ENCODE measurements at places on chromosomes 12 and 14. TPM values are rescaled to one million over a fixed set of nuclear protein-coding genes. Genes with fewer than 3 reads are reported as not detected.

GRCh38 chr12:42903736-42904135 is 314.2 kb upstream of the PRICKLE1 start:
- no peaks in the 10 kb centered on the region for H3K36me3 ChIP-seq
- no peak overlapping the region for H3K27ac ChIP-seq

DNA sequence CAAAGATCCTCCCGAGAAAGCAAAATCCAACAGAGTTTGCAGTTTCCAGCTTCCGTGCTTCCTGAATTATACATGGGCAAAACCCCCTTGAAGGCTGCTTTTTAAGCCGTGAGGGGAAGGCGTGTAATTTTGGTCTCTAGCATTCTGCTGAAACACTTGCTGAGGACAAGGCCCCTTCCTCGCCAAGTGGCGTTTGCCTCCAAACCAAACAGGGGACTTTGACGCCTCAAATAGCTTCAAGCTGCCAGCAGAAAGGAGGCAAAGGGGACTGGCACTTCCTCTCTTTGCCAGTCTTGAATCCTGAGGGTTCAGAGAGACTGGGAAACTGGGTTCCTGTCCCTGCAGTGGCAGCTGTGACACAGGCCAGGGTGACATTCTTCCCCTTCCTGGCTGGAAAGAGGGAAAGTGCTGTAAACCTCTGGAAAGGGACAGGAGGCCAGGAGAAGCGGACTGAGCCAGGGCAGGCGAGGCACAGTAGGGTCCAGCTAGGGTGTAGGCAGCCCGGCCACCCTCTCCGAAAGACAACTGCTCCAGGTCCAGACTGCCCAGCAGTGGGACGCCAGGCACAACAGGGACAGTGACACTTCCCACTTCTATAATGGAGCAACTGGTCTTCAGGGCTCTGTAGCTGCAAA is 96.2 kb upstream of the MED13L start:
- H3K4me1 ChIP-seq = peaks cover 1% of the 10 kb centered on the region
- no peaks in the 10 kb centered on the region for H3K36me3 ChIP-seq
- H3K4me3 ChIP-seq = no peak overlapping the region

GRCh38 chr12:18090093-18090492 is at the start of gene RERGL:
Gene RERGL, minus strand, starts transcription at chr12:18090193. Its CDS starts 53 bp downstream, at chr12:18090140.
- H3K4me1 ChIP-seq = no peaks in the 10 kb centered on the region
- H3K4me3 ChIP-seq = no peak within 1 kb of the TSS
- H3K27me3 ChIP-seq = no peaks in the 10 kb centered on the region
- DNase-seq = no peak

DNA sequence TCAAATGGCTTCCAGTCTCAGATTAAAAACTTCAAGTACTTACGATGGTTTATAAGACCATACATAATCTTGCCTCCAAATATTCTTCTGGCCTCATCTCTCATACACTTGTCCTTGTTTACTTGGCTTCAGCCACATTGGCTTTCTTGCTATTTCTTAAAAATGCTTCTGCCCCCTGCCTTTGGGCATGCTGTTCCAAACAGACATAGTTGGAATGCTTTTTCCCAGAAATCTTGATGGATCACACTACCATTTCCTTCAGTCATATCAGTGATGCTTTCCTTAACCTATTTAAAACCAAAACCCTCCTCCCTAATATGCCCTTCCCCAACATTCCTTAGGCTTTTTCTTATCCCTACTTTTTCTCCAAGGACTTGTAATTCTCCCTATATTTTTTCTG is 74.4 kb upstream of the PAWR start:
- DNase-seq = no peak
- no peak overlapping the region for H3K27ac ChIP-seq
- H3K27me3 ChIP-seq = no peaks in the 10 kb centered on the region
- no peaks in the 10 kb centered on the region for H3K36me3 ChIP-seq
- H3K4me3 ChIP-seq = no peak overlapping the region

- H3K36me3 ChIP-seq = peaks cover 2% of the 10 kb centered on the region
- no peaks in the 10 kb centered on the region for H3K27me3 ChIP-seq
- DNase-seq = peak; percentile 23
- peak overlapping the region; percentile 89 for H3K4me3 ChIP-seq
Observed at GRCh38 chr14:45252366-45253069, 484 bp downstream of the MIS18BP1 start.

DNA sequence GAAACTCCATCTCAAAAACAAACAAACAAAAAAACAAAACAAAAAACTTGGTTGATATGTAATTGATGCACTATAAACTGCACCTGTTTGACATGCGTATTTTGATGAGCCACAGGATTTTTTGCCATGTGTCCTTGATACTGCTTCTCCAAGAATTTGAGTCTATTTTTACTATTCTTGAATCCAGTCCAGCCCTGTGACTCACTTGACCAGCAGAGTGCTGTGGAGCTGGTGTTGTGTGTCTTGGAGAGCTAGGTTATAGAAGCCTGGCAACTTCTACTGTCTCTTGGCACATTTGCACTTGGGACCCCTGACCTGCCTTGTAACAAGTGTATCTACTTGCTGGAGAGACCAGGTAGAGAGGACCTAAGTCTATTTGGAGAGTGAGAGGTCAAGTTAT is 52.0 kb downstream of the KLRG1 start:
- no peaks in the 10 kb centered on the region for H3K36me3 ChIP-seq
- no peaks in the 10 kb centered on the region for H3K27me3 ChIP-seq
- DNase-seq = no peak
- H3K4me3 ChIP-seq = no peak overlapping the region
- H3K4me1 ChIP-seq = peaks cover 41% of the 10 kb centered on the region

DNA sequence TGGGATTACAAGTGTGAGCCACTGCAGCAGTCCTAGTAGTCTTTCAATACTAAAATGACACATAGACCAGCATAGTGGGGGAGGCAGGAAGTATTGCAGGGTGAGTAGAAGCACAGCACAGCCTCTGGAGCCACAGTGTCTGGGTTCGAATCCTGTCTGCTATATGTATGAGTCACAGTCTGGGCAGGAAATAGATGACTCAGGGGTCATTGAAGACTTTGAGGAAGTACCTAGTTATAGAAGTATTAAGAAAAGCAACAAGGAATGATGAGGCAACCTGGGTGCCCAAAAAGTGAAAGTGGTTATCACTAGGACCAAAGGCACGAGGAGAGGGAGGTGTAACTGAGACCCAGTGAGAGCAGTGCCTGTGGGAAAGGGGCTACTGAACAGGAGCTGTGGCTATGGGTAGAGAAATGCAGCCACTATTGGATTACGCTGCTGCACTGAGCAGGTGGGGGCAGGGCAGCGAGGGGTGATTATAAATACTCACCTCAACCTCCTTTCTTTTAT is 124.0 kb downstream of the PDE3A start:
- peak; percentile 9 for DNase-seq
- H3K27me3 ChIP-seq = no peaks in the 10 kb centered on the region

DNA sequence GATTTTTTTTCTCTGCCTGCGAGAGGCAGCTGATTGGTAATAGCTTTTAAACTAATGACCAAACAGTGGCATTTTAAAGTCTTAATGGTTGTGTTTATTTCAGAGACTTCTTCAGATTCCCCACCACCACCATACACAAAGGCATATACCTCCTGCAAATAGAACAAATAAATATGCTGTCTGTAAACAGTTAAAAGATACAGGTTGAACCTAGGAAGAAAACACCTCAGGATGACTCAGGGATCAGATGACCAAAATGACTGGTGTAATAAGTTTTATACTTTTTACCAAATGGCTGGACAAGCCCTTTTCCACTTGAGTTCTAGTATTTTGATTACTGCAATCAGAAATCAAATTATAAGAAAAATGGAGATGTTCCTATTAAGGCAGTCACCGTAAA is 364.1 kb downstream of the PAWR start:
- no peak for DNase-seq
- H3K4me1 ChIP-seq = no peaks in the 10 kb centered on the region
- no peaks in the 10 kb centered on the region for H3K36me3 ChIP-seq
- H3K27me3 ChIP-seq = no peaks in the 10 kb centered on the region
- H3K4me3 ChIP-seq = no peak overlapping the region

GRCh38 chr14:61677479-61677878 is 17.8 kb upstream of the HIF1A start:
- H3K27me3 ChIP-seq = no peaks in the 10 kb centered on the region
- no peak for DNase-seq
- peaks cover 21% of the 10 kb centered on the region for H3K4me1 ChIP-seq
- H3K4me3 ChIP-seq = no peak overlapping the region
- no peaks in the 10 kb centered on the region for H3K36me3 ChIP-seq
- H3K27ac ChIP-seq = no peak overlapping the region

DNA sequence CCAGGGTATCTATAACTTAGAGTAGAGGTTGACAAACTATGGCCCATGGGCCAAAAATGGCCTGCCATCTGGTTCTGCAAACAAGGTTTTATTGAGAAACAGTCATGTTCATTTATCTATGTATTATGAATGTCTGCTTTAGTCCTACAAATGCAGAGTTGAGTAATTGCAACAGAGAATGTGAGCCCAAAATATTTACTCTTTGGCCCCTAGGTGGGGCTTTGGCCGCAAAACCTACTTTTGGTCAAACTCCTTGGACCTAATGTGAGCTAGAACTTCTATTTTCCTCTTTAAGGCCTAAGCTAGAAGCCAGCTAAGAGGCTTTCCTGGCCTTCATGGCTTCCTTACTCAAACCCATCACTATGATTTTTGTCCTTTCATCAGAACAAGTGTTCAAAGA is 379.1 kb downstream of the NELL2 start:
- H3K4me1 ChIP-seq = no peaks in the 10 kb centered on the region
- no peaks in the 10 kb centered on the region for H3K36me3 ChIP-seq
- H3K4me3 ChIP-seq = no peak overlapping the region
- no peak overlapping the region for H3K27ac ChIP-seq
- DNase-seq = no peak

GRCh38 chr12:2414810-2415567 is 362.2 kb downstream of the CACNA1C start:
- no peak overlapping the region for H3K27ac ChIP-seq
- no peak overlapping the region for H3K4me3 ChIP-seq
- no peaks in the 10 kb centered on the region for H3K4me1 ChIP-seq
- H3K36me3 ChIP-seq = no peaks in the 10 kb centered on the region
- H3K27me3 ChIP-seq = no peaks in the 10 kb centered on the region
- DNase-seq = no peak

DNA sequence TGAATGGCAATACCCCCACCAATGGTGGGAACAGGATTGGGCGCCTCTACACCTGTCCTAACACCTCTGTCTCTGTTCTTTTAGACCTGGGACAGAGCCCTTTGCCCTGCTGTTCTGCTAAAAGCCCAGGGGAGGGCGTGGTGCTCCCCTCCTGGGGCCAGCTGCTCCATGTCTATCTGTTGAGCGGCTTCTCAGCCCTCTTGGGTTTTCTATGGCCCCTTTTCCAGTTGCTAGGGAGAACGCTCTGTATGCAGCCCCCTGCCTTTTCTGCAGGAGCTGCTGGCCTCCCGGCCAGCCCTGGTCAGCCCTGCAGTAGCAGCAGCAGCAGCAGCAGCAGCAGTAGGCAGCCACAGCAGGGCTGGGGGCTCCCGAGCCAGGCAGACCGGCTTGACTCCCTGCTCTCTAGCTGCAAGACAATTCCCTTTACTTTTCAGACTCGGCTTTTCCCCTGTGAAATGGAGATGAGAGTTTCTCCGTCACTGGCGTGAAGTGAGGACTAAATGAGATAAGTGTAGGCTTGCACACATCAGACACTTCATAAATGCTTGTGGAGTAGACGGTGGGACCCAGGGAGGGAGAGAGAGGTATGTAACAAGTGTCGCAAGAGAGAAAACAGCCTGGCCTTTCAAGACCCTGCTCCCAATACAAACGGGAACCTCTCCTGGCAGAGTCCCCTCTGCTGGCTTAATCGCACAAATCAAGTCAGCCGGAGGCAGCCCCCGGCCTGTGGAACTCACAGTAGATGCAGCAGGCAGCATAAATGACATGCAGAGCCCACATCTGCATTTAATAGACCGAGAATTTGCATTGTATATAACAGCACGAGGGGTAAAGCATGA is 1.0 kb downstream of the RTL1 start:
- peaks cover 51% of the 10 kb centered on the region for H3K27me3 ChIP-seq
- H3K27ac ChIP-seq = no peak overlapping the region
- no peaks in the 10 kb centered on the region for H3K4me1 ChIP-seq
- no peak overlapping the region for H3K4me3 ChIP-seq

DNA sequence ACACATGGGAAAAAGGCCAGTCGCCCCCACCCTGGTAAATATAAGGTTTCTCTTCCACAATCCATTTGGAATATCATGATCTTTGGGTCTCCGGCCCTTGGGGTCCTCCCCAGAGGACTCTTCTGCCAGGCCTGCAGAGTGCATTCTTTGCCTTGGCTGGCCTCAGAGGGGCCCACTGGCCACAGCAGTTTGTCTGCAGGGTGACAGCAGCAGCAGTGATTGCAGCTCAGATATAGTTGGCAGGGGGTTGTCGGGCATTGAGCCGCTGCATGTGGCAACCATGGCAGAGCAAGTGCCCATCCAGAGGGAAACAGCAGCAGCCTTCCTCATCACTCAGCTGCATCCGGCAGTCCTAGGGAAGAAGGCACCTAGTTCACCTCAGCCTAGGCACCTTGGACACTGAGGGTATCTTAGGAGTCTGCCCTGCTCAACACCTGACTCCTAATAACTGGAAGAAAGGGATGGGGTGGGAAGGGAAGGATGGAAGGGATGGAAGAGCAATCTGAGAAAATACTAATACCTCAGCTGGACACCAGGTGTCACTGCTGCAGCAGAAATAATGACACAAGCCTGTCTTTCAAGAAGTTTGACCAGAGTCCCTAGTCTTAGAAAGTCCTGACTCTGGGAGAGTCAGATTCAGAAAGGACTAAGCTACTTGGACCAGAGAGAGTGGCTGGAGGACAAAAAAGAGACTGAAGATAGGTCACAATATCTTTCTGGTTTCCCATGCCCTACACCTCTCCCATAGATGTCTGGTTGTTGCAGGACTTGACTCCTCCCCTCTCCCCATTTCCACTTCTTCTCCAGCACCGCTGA is 8.9 kb downstream of the AJUBA start:
- no peaks in the 10 kb centered on the region for H3K4me1 ChIP-seq
- H3K4me3 ChIP-seq = no peak overlapping the region
- H3K27ac ChIP-seq = no peak overlapping the region
- H3K36me3 ChIP-seq = no peaks in the 10 kb centered on the region

GRCh38 chr14:93090826-93091555 is 24.7 kb downstream of the ITPK1 start:
- H3K36me3 ChIP-seq = no peaks in the 10 kb centered on the region
- no peaks in the 10 kb centered on the region for H3K27me3 ChIP-seq
- H3K4me1 ChIP-seq = no peaks in the 10 kb centered on the region
- no peak overlapping the region for H3K27ac ChIP-seq

- no peaks in the 10 kb centered on the region for H3K4me1 ChIP-seq
- no peaks in the 10 kb centered on the region for H3K27me3 ChIP-seq
- no peak for DNase-seq
Observed at GRCh38 chr12:42969355-42969754, 379.8 kb upstream of the PRICKLE1 start.

KRT75 gene
- not detected for total RNA-seq

CLEC4E gene
- not detected for total RNA-seq

CCDC92 gene
- 3.3 TPM for total RNA-seq

LTBR gene
- 3.1 TPM for total RNA-seq

EML1 gene
- total RNA-seq = 0.91 TPM

ITGB7 gene
- total RNA-seq = 32.3 TPM

LRTM2 gene
- total RNA-seq = not detected

NEDD1 gene
- 61.8 TPM for total RNA-seq
